Activated T-cell treated with anti-CD3 and anti-CD28 coated beads for 4 hours (primary cell): ENCODE measurements at places on chromosomes 4 and X.

GRCh38 chrX:130172127-130172845 is 524 bp downstream of the RAB33A start:
- no peak for DNase-seq

GRCh38 chrX:30215357-30215843 is at the start of gene MAGEB2:
Gene MAGEB2 (plus strand): TSS chrX:30215563. CDS start chrX:30218581, 3,018 bp downstream.
- no peak for DNase-seq

- no peak for DNase-seq
Measured at GRCh38 chrX:154649503-154650220, 3.7 kb downstream of the CTAG2 start.

DNA sequence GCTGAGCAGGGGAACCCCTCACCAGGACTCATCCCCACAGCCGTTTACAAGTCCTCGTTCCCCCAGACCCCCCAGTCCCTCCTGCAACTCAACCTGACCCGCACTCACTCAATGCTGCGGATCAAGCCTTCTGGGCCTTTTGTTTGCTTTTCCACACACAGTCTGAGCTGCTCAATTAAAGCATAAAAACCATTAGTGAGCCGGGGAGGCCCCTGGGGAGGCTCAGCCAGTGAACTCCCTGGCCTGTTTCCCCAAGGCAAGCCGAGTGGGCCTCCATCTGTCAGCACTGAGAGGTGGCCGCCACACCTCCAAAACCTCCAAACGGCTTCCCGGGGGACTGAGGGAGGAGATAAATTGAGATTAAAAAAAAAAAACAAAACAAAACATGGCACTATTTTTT is 158.5 kb downstream of the SHOX start:
- DNase-seq = no peak

GRCh38 chrX:135432453-135432852 is 10.7 kb downstream of the SMIM10L2A start:
- DNase-seq = no peak

DNA sequence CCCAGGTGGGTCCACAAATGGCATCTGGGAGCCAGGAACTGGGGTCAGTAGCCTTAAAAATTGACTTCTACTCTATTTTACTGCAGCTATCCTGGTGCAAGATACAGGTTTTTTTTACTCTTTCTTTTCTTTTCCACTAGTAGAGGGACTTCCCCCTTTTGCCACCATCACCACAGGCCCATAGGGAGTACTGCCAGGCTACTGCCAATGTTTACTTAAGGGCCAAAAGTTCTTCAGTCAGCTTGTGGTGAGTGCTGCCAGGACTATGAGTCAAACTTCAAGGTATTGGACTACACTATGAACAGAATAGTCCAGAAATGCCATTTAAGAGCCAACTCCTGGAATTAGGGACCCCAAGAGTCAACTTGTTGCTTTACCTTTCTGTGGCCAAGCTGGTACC is 94.7 kb downstream of the EDA2R start:
- DNase-seq = no peak

GRCh38 chr4:688854-689681 is at the start of gene SLC49A3:
Gene SLC49A3 (minus strand): TSS chr4:689151. CDS start chr4:689127, 24 bp downstream.
- DNase-seq = no peak
